Epithelial cell of prostate (primary cell): ENCODE measurements at places on chromosomes 7 and 10.

DNA sequence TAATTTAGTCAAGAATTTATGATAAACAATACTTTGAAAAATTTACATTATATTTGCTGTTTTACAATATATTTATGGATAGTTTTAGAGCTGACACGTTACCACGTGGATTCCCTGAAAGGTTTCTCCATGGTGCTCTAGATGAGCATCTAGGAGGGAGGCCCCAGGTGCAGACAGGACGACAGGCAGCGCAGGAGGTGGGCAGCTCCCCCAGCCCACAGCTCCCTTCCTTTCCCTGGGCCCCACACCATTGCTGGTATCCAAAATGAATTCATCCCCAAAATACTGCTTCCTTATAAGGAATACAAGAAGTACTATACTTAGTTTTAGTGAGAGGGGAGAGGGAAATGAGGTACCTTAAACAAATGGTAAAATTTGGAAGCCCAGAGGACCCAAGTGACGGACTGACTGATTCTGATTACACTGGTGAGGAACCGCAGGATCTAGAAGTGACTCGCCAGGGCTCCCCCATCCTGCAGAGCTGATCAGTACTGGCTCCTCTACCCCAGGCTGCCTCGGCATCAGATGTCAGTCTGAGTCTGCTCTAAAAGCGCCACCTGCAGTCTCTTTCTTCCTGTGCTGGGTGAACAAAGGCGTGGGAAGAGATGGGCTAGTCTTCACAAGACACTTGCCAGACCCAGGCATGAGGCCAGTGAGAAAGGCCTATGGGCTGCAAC, 89.2 kb downstream of the DLG5 start:
- DNase-seq, result no peak

DNA sequence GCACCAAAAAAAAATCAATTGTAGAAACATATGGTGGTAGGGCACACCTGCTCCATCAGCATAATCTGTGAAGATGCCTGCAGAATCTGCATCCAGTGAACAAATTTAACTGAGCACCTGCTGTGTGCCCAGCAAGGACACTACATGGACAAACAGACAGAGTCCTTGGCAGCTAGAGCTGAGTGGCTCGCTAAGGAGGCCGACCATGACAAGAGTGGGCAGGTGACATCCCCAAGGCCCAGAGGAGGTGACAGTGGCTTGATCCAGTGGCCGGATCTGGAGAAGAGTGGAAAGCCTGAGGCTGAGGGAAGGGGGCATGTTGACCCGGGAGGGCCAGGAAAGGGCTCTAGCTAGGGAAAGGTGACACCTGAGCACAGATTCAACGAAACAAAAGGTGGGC, 68.1 kb downstream of the MAD1L1 start:
- no peak for DNase-seq

GRCh38 chr10:52775132-52775647, 2.6 kb upstream of the MBL2 start:
- DNase-seq, result no peak

DNA sequence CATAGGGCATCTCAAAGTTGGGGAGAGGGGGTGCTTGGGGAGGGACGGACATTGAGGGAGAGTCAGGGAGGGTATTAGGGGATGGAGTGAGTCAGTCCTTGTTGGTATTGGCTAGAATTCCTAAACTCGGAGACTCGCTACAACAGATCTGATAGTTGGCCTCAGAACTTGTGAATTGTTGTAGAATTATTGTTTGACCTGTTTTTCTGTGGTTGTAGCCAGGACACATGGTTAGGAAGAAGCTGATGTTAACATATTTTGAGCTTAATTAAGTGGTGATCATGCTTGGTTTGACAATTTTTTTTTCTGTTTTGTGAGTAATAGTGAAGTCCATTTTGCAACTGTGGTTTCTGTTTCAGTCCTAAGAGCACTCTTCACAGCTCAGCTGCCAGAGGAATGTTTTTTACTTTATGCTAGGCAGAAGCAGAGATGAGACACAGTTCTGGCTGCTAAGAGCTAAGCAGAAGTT, 1190.3 kb upstream of the C7orf33 start:
- no peak for DNase-seq

GRCh38 chr7:151696721-151697514, 177.2 kb upstream of the RHEB start:
- no peak for DNase-seq

- no peak for DNase-seq
Observed at GRCh38 chr10:72050873-72051272, 37.5 kb downstream of the SPOCK2 start.

- DNase-seq, result no peak
Observed at GRCh38 chr10:75110006-75110632, 1.3 kb upstream of the SAMD8 start.

DNA sequence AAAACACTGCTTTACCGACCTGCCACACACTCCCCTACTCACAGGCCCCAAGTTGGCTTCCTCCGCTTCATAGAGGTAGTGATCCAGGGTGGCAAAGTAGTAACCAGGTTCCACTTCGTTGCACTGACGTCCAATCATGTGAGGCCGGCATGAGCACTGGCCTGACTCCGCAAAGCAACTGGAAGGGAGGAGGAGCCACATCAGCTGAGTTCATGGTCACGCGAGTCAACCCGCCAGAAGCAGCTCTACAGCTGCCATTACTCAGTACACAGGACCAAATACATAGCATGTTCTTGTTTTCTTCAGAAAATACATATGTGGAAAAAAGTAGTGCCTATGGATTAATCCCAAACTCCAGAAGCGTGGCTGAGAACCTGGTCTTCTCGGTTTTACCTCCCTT, 38.5 kb downstream of the LAMB1 start:
- no peak for DNase-seq

GRCh38 chr10:59823111-59823510, 69.9 kb upstream of the MRLN start:
- no peak for DNase-seq

- no peak for DNase-seq
Observed at GRCh38 chr10:125343118-125343925, 183.0 kb upstream of the CTBP2 start.

DNA sequence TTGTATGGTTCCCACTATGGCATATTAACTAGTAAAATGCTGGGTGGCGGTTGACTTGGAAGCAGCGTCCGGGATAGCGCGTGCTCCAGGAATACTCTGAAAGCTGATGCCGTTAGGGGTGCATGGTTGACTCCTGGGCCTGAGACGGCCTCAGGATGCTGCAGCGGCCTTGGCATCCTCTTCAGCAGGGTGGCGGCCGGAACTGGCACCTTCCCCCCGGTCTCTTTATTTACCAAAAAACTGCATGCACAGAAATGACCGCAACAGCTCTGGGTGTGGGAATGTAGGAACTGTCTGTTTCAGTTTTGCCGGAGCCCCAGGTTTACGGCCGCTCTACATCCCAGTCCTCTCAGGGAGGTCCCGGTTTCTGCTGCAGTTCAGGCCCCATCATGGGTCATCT, 28.8 kb downstream of the PFKP start:
- no peak for DNase-seq

DNA sequence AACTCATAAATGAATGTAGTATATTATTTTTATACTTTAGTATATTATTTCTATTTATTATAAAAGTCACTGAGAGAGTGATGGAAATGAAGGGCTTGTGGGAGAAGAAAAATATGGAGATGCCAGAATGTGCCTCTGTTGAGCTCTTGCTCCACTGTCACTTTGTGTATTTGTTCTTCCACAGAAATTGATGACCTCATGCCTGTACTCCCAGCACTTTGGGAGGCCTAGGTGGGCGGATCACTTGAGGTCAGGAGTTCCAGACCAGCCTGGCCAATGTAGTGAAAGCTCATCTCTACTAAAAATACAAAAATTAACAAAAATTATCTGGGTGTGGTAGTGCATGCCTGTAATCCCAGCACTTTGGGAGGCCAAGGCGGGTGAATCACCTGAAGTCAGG, 76.4 kb upstream of the STK17A start:
- DNase-seq, result no peak

- no peak for DNase-seq
Observed at GRCh38 chr10:117635826-117636225, 93.3 kb downstream of the EMX2 start.

DNA sequence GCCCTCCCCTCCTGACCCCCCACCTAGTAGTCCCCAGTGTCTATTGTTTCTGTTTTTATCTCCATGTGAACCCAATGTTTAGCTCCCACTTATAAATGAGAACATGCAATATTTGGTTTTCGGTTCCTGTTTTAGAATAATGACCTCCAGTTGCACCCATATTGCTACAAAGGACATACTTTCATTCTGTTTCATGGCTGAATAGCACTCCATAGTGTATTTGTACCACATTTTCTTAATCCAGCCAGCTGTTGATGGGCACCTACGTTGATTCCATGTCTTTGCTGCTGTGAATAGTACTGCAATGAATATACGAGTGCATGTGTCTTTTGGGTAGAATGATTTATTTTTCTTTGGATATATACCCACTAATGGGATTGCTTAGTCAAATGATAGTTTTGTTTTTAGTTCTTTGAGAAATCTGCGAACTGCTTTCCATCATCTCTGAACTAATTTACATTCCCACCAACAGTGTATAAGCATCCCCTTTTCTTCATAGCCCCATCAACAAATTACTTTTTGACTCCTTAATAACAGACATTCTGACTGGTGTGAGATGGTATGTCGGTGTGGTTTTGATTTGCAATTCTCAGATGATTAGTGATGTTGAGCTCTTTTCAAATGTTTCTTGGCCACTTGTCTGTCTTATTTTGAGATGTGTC, 128.4 kb upstream of the PHYHIPL start:
- no peak for DNase-seq

GRCh38 chr7:84247591-84247990, 53.0 kb upstream of the SEMA3A start:
- DNase-seq, result peak; percentile 62

GRCh38 chr10:129417870-129418269, 49.2 kb upstream of the MGMT start:
- DNase-seq, result no peak

DNA sequence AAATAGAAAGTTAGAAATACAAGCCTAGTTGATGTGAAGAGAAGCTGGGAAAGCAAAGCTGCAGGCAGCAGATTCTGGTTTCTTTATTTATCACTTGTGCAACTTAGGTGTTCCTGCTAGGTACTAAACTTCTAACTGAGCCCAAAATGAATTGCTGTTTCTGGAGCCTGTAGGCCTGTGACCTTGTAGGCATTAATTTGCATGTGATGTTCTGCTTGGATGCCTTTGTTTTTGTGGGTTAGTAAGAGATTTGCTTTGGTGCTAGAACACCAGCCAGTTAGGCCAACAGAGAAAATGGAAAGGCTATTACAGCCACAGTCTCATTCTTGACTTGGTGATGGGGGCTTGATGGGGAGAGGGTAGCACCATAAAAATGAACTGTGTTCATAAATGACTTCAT, 370.7 kb downstream of the PPP1R3A start:
- no peak for DNase-seq

DNA sequence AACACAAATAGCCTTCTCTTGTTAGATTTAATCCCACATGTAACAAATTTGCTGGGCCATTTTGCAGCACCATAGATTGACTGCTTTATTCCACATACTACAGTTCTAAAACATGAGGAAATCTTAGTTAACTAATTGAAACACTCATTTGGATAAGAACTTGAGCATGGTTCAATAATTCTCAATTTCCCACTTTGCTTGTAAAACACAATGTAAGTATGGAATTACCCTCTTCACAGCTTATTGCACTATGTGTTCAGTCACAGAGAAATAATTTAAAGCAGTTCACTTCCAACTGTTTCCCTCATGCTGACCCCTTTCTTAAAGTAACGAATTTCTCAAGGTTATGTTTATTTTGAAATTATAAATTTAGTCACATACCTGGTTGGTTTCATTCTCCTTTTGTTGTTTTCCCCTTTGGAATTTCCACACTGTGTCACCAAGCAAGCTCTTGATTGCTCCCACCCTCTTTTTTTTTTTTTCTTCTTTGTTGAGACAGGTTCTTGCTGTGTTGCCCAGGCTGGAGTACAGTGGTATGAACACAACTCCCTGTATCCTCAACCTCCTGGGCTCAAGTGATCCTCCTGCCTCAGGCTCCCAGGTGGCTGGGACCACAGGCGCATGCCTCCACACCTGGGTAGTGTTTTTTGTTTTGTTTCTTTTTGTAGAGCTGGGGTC, 425.4 kb downstream of the EXOC4 start:
- no peak for DNase-seq

DNA sequence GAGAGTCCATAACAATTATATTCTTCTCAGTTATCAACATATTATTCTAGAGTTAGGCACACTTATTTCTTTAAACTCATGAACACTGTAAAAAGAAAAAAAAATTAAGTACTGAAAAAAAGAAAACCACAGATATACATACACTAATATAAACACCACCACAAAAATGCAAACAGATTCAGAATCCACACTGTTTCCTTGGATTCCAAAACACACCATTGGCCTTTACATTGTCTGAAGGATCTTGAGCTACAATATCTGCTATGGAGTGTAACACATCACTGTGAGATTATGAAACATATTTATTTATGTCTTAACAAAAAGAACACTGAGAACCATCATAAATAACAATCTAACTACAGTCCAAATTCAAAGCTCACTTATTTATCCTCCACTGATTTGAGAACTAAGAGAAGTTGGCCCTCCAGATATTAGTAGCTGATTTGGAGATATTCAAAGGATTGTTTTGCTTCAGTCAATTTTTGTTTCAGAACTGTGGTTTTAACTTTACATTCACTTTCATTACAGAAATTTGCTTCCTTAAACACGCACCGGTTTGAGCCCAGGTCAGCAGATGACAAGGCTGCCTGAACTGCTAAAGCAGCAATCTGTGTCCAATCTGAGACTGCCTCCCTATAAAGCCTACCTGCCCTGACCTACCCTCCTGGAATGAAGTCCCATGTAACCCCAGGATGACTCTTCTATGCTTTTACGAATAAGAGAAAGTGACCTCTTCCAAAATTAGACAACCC, 47.0 kb upstream of the CDK1 start:
- DNase-seq, result no peak

DNA sequence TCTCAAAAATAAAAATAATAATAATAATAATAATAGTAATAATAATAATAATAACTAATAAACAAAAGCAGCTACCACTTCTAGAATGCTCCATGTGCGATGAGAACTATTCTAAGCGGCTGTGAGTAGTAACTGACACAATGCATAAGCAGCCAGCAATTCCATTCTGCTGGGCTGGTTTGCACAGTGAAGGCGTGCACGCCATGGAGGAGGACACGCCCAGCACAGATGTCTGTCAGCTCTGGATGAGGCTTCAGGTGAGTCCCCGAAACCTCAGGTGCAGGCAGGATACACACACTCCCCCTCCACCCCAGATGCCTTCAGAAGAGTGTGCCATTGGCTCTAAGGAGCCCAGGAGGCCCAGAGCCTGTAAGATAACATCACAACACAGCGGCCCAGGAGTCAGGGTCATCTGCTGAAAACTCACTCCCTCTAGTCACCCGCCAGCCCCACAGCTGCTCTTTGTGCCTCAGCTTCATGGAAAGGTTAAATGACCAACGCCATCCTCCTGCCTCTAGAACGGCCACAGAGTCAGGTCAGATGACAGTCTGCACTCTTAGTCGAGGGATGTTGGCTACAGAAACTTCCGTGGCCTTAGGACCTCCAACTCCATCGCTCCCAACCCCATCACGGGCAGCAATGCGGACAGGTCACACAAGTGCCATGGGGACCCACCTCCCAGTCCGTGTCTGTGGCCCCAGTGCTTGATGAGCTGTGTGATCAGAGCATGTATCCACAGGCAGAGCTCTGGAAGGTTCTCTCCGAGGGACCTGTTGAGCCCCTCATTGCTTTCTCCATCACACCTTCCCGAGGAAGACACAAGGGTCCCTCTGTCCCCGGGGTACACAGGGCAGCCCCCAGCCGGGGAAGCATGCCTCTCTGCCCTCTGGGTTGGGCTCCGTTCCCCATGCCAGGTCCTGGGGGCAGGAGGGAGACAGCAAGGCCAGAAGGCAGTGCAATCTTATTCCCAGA, 103.9 kb downstream of the CTBP2 start:
- no peak for DNase-seq
